ENCODE measurements at places on chromosomes 7 and 10.
A peak's percentile ranks its signal among the peaks of the same experiment; 100 is the strongest.

GRCh38 chr7:139560678-139561077 lies 37.2 kb downstream of the CLEC2L start:
- DNase-seq: no peak

DNA sequence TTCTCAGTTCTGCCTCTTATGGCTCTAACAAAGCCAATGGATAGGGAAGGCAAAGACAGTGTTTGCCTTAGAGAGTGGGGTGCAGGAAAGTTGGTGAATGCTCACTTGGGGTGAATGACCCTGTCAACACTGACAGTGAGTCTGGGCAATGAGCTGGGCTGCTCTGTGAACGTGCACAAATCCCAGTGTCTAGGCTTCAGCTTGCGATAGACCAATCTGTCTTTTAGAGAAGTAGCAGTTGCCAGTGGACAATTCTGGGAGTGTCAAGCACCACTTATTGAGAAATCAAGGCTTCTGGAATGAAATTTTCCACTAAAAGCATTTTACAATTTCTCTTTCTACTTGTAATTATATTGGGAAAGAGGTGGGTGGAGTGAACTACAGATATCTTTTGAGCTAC lies 141.4 kb downstream of the HERPUD2 start:
- no peak for DNase-seq

- no peak for DNase-seq
Observed at GRCh38 chr7:156560075-156560474, 80.5 kb upstream of the RNF32 start.

DNA sequence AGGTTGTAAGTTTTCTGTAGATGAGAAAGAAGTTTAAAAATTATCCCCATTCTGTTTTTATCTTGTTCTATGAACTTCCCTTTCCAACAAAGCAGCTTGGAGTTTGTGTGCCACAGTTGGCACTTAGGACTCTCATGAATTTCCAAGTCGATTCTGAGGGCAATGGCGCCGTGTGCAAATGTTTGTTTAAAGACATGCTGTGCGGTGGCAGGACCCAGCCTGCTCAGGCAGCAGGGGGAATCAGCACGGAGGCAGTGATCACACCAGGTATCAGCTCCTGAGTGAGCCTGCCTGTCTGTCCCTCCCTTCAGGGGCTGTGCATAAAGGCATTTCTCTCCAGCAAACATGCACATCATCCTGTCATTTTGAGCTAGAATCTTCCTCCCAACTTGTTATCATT lies 109.8 kb upstream of the WDR11 start:
- DNase-seq: no peak

DNA sequence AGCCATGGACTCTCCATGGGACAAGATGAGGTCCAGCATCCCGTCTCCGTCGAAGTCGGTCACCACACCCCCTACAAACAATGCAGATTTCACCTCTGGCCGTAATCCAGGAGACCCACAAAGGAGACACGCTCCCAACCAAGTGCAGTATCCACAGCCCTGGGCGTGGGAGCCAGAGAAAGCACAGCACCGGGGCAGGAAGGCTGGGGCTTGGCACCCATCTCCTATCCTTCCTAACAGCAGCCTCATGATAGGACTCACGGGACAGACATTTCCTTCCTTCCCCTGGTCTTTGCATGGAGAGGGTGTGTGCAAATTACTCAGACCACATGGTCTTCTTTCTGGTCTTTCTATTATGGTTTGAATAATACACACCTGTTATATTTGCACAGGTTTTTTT lies 46.3 kb downstream of the GOLGA7B start:
- DNase-seq: no peak

DNA sequence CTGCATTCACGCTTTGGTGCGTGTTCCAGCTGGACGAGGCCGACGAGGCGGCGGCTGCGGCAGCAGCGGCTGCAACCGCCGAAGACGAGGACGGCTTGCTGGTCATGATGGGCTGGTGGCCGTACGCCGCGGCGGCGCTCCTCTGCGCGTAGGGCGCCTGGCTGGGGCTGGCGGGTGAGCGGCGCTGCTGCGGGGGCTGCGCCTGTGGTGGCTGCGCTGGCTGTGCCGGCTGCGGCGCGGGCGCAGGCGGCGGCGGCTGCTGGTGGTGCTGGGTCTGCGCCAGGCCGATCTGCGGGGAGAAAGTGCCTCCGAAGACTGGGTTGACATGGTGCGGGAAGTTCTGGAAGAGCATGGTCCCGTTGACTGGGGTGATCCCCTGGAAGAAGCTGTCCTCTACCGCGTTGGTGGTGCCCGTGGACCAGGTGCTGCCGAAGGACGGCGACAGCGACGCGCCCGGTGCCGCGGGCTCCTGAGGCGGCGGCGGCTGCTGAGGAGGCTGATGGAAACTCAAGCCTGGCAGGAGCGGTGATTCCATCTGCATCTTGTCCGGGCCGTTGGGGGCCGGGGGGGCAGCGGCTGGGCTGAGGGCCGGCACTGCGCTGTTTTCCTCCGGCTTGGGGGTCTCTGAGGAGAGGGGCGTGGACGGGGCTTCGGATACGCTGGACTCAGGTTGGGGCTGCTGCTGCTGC lies 51.1 kb downstream of the CPEB3 start:
- DNase-seq: peak; percentile 73

- DNase-seq: no peak
Observed at GRCh38 chr7:140165422-140165821, 11.4 kb downstream of the KDM7A start.

GRCh38 chr7:23349484-23350157 lies 50.5 kb downstream of the MALSU1 start:
- no peak for DNase-seq

DNA sequence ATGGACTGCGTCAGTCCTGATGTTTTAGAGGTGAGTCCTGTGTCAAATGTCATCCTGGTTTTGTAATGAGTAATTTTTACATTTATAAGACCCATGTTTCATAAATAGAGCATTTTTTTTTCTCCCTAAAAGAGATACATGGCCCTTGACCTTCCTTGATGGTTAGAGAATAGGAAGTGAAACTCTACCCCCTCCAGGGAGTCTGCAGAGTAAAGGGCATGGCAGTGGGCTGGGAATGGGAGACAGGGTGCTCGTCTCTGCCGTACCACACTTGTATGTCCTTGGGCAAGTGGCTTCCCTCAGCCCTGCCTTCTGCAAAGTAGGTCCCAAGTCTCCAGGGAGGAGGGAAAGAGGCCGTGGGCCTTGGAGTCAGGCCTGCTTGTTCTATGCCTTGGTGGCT lies 63.9 kb downstream of the WDFY4 start:
- peak; percentile 10 for DNase-seq

DNA sequence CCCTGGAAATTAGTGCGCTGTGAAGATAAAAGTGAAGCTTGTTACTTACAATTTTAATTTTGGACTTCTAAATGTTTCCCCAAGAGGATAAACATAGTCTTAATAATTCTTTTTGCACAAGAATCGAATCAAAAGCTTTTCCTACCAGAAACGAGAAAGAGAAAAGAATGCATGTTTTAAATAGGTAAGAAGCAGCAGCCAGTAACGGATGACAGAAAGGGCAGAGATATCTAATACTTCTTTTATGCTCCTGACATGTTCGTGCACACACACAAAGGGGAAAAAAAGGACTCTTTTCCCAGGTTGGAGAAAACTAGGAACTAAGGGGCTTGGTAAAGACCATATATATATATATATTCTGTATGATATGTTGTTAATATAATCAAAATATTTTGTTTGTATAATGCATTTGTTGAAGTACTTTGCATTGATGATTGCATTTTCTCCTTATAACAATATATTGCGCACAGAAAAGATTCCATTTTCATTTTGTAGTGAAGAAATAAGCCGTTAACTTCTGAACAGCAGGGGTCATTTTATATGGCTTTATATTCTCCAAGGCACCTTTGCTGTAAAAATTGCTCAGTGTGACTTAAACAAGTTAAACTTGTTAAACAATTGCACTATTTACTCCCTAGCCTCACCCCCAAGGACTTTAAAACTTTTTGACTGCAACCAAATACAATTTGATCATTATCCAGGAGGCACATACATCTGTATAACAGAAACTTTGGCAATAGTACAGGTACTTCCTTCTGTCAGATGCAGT lies 2.2 kb downstream of the PRKAR2B start:
- DNase-seq: no peak

DNA sequence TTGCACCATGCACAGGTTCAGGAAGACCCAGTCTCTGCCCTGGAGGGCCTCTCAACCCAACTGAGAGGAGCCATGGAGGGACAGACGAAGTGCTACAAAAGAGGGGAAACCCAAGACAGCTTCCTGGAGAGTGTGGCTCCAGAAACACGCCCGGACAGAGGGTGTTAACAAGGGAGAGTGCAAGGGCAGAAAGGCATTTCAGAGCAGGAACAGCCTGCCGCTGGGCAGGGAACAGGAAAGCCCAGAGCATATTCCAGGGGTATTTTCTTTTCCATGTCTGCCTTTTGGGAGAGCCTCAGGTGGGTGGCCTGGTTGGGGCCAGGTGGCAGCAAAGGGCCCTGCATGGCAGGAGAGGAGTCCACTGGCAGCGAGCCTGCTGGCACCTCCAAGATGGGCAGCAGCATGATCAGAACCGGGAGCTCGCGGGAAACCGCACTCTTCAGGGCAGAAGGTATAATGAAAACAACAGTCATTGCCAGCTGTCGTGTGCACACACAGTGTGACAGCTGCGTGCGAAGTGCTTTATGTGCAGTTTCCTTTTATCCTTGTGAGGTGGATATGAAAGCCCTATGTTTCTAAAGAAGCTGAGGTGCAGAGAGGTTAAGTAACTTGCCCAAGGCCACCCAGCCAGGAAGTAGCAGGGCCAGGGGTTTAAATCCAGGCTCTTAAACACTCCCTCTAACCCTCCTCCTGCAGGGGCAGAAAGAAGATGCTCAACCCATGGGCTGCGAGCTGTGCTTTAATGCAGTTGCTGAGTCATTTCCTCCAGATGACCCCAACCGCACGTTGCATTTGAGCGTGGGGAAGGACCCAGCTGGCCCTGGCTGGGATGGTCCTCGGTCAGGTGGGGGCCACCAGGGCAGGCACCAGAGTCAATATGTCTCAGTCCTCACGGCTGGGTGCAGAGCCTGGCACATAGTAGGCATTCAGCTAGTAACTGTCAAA lies 128.6 kb downstream of the OAT start:
- no peak for DNase-seq

GRCh38 chr7:4633012-4633411 lies 49.1 kb upstream of the FOXK1 start:
- no peak for DNase-seq

GRCh38 chr10:35940141-35941041 lies 298.3 kb upstream of the FZD8 start:
- no peak for DNase-seq

- no peak for DNase-seq
Observed at GRCh38 chr10:127978481-127978880, 71.6 kb downstream of the PTPRE start.

- no peak for DNase-seq
Observed at GRCh38 chr7:104967595-104967994, 46.4 kb upstream of the KMT2E start.

GRCh38 chr7:46651561-46652088 lies 730.6 kb upstream of the IGFBP3 start:
- DNase-seq: no peak

All from germinal center (tissue), 1 donor.